A172 (cell line): ENCODE measurements at places on chromosomes 6 and 20. TPM values are rescaled to one million over a fixed set of nuclear protein-coding genes. Genes with fewer than 3 reads are reported as not detected.

The PRR18 gene
- 0.14 and 0.24 TPM in 2 replicates for total RNA-seq

GRCh38 chr6:108734271-108734922 is 113.8 kb upstream of the ARMC2 start:
- DNase-seq = no peak

The REM1 gene
- total RNA-seq = not detected in 2 replicates

- no peak for DNase-seq
Measured at GRCh38 chr20:59003836-59004492, 3.1 kb downstream of the CTSZ start.

The NKAIN4 gene
- not detected in 2 replicates for total RNA-seq

GRCh38 chr20:2476742-2477615 is 6.4 kb upstream of the SNRPB start:
- no peak for DNase-seq
